ENCODE measurements at places on chromosomes 6 and 20.

- H3K4me3 ChIP-seq = no peak overlapping the region
- no peaks in the 10 kb centered on the region for H3K27me3 ChIP-seq
- H3K36me3 ChIP-seq = no peaks in the 10 kb centered on the region
- no peaks in the 10 kb centered on the region for H3K4me1 ChIP-seq
- no peak for DNase-seq
These were observed 17.6 kb upstream of the ENTPD6 start for GRCh38 chr20:25177890-25178321.

DNA sequence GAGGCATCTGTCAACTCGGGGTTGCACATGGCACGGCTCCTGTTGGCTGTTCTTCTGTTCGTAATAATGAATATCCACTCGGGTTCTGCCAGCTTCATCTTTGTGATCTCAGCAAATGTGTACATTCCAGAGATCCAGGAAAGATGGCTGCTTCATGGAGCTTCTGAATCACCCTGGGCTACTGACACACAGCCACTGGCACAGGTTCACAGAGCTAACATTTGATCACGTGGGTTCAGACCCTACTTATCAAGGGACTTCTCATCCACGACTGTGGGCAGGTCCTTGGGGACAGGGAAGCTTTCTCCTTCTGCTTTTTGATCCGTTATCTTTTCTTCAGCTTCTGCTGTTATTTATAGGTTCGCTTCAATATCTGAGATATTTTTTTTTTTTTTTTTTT, 18.1 kb downstream of the PPP1R3G start:
- no peaks in the 10 kb centered on the region for H3K27me3 ChIP-seq
- H3K36me3 ChIP-seq = no peaks in the 10 kb centered on the region
- no peaks in the 10 kb centered on the region for H3K4me1 ChIP-seq
- no peak for DNase-seq
- H3K27ac ChIP-seq = no peak overlapping the region

- no peaks in the 10 kb centered on the region for H3K4me1 ChIP-seq
- H3K4me3 ChIP-seq = no peak overlapping the region
- H3K36me3 ChIP-seq = no peaks in the 10 kb centered on the region
- no peak overlapping the region for H3K27ac ChIP-seq
- DNase-seq = no peak
These were observed 650.7 kb downstream of the KIF16B start for GRCh38 chr20:15922556-15922955.

DNA sequence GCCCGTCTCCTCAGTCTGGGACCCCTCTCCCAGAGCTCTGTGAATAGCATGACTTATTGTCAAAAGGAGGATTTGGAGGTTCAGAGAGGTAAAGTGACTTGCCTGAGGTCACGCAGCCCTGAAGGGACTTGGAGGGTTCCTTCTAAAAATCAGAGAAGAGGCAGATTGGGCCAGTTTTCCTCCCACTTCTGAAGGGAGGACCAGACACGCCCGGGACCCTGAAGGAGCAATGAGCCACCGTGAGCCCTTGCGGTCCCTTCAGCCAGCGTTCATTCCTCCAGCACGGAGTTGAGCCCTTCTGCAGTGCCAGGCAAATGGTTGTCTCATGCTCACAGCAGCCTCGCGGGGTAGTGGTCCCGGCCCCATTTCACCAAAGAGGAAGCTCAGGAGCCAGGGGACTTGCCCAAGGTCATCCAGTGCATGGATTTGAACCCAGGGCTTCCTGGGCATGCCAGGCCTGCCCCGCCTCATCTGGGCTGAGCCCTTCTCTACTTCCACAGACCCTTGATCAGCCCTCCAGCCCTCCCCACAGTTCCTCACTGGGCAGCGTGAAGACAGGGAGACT, 7.4 kb downstream of the SRC start:
- no peaks in the 10 kb centered on the region for H3K27me3 ChIP-seq
- H3K27ac ChIP-seq = no peak overlapping the region
- peaks cover 5% of the 10 kb centered on the region for H3K4me1 ChIP-seq

DNA sequence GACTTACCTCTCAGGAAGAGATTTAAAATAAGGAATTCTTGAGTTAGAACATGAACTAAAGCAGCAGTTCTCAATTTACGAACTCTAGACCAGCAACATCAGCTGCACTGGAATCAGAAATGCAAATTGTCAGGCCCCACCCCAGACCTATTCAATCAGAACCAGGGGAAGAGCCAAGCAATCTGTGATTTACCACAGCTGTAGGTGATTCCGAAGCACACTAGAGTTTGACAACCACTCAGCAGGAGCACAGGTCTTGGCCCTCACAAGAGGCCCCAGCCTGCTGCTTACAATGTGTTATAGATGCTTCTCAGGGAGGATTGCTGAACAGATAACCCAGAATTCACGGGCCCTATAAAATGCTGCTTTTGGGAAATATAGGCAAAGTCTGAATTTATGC, 279.2 kb downstream of the PTPRK start:
- no peak for DNase-seq
- no peaks in the 10 kb centered on the region for H3K27me3 ChIP-seq
- no peaks in the 10 kb centered on the region for H3K4me1 ChIP-seq
- no peak overlapping the region for H3K4me3 ChIP-seq
- H3K27ac ChIP-seq = no peak overlapping the region
- H3K36me3 ChIP-seq = no peaks in the 10 kb centered on the region

GRCh38 chr20:8471465-8471864, 339.4 kb downstream of the PLCB1 start:
- no peak overlapping the region for H3K27ac ChIP-seq
- H3K27me3 ChIP-seq = no peaks in the 10 kb centered on the region
- DNase-seq = no peak
- no peaks in the 10 kb centered on the region for H3K36me3 ChIP-seq
- no peaks in the 10 kb centered on the region for H3K4me1 ChIP-seq
- H3K4me3 ChIP-seq = no peak overlapping the region

DNA sequence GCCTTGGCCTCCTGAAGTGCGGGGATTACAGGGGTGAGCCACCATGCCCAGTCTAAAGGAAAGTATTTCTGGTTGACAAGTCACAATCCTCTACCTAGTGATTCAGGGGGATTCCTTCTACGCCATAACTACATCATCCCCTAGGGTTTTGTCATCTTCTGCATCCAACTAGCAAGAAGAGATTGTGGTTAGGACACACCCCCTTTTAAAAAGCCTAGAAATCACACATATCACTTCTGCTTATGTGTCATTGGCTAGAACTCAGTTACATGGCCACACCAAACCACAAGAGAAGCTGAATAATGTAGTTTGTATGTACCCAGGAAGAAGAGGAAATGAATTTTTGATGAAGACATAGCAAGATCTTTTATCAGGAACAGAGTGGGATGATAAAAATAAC, 14.7 kb upstream of the CHD6 start:
- no peaks in the 10 kb centered on the region for H3K36me3 ChIP-seq
- H3K4me1 ChIP-seq = no peaks in the 10 kb centered on the region
- H3K27ac ChIP-seq = no peak overlapping the region
- no peak for DNase-seq

DNA sequence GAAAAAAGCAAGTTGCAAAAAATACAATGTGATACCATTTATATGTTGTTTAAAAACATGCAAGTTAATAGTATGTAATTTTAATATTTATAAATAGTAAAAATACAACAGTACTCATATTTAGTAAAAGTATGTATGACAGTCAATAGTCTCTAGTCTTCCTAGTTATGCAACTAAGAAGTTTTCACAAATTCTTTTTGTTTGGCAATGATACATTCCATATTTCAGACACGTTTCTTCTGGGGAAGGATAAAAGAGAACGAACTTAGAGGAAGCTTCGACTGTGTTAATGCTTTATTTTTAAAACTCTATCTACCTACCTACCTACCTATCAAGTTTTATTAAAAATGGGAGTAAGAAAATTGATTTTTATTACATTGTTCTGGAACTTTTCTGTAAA, 77.7 kb downstream of the UBE3D start:
- DNase-seq = no peak
- no peaks in the 10 kb centered on the region for H3K27me3 ChIP-seq
- H3K4me1 ChIP-seq = no peaks in the 10 kb centered on the region
- H3K4me3 ChIP-seq = no peak overlapping the region

- H3K27me3 ChIP-seq = peaks cover 73% of the 10 kb centered on the region
- no peak for DNase-seq
These were observed 984 bp downstream of the TFAP2C start for GRCh38 chr20:56630086-56630493.

GRCh38 chr6:25692472-25692871, 40.5 kb downstream of the SCGN start:
- H3K27me3 ChIP-seq = peaks cover 24% of the 10 kb centered on the region
- H3K4me1 ChIP-seq = no peaks in the 10 kb centered on the region
- H3K4me3 ChIP-seq = no peak overlapping the region
- H3K36me3 ChIP-seq = no peaks in the 10 kb centered on the region
- no peak overlapping the region for H3K27ac ChIP-seq
- DNase-seq = no peak

DNA sequence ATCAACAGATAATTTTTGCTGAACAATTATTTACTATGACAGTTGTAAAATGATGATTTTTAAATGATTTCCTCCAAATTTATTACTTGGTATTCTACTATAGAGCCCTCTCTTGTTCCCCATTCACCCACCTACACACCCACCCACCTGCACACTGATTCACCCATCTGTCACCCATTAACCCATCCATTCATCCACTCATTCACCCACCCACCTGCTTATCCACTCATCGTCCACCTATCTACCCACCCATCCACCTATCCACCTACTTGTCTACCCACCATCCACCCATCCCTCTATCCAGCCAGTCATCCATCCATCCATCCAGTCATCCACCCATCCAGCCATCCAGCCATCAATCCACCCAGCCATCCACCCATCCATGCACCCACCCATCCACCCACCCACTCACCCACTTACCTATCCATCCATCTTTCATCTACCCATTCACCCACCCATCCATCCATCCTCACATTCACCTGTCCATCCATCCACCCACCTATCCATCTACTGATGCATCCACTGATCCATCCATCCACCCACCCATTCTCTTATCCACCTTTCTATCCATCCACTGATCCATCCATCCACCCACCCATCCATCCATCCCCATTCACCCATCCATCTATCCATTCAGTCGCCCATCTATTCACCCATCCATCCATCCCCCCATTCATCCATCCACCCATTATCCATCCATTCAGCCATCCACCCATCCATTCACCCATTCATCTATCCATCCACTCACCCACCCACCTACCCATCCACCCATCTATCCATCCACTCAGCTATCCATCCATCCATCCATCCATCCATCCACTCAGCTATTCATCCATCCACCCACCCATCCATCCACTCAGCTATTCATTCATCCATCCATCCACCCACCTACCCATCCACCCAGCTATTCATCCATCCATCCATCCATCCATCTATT, 72.0 kb downstream of the SYNJ2 start:
- no peak overlapping the region for H3K27ac ChIP-seq
- peaks cover 32% of the 10 kb centered on the region for H3K36me3 ChIP-seq
- no peaks in the 10 kb centered on the region for H3K27me3 ChIP-seq
- H3K4me3 ChIP-seq = no peak overlapping the region
- H3K4me1 ChIP-seq = peaks cover 13% of the 10 kb centered on the region

DNA sequence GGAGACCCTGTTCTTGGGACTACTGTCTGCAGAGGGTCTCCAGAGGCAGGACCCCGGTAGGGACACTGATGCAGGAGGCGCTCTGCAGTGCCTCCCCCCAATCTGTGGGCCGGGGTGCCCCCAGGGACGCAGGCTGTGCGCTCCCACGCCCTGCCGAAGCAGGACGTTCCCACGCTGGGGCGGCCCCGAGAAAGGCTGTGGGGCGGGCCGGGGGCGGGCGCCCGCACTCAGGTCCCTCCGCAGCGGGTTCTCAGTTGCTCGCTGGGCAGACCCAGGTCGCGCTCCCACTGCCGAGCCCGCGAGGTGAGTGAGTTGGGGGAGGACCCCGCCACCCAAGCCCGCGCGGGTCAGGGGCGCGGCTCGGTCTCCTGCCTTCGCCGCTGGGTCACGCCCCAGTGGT, at the start of gene COX4I2:
Gene COX4I2 (plus strand): TSS at position 253 of the 400 bp plus-strand sequence. CDS start 1,106 bp downstream, outside the sequence.
- no peak within 1 kb of the TSS for H3K4me3 ChIP-seq
- DNase-seq = no peak
- no peaks in the 10 kb centered on the region for H3K36me3 ChIP-seq
- H3K27me3 ChIP-seq = no peaks in the 10 kb centered on the region
- no peak within 1 kb of the TSS for H3K27ac ChIP-seq

DNA sequence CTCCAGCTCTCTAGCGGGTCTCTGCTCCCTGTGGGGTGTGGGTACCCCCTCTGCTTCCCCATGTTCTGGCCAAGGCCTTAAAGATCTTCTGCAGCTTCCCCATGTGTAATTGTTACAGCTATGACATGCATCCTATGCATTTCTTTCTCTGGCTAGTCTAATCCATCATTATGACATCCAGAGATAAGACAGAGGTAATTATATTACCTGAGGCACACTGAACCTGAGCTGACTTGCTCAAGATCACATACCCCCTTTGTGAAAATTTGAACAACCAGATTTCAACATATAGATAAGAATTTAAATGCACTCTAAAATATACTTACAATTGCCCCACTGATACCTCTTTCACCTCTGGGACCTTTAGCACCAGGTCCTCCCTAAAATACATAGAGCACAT, 102.4 kb downstream of the COL12A1 start:
- no peaks in the 10 kb centered on the region for H3K36me3 ChIP-seq
- no peaks in the 10 kb centered on the region for H3K27me3 ChIP-seq
- no peaks in the 10 kb centered on the region for H3K4me1 ChIP-seq
- DNase-seq = no peak

GRCh38 chr6:150076196-150076893, 7.4 kb upstream of the ULBP3 start:
- H3K27me3 ChIP-seq = no peaks in the 10 kb centered on the region
- H3K27ac ChIP-seq = no peak overlapping the region
- no peak for DNase-seq
- no peak overlapping the region for H3K4me3 ChIP-seq
- no peaks in the 10 kb centered on the region for H3K36me3 ChIP-seq

GRCh38 chr6:123636782-123637181, at the start of gene TRDN:
Gene TRDN (minus strand): TSS chr6:123636950. CDS start chr6:123636775, 175 bp downstream.
- no peak within 1 kb of the TSS for H3K4me3 ChIP-seq
- no peak within 1 kb of the TSS for H3K27ac ChIP-seq
- no peaks in the 10 kb centered on the region for H3K27me3 ChIP-seq
- H3K4me1 ChIP-seq = no peaks in the 10 kb centered on the region

Data from CD4-positive, alpha-beta T cell (primary cell).